Activated CD8-positive, alpha-beta T cell treated with anti-CD3 and anti-CD28 coated beads for 36 hours (primary cell): ENCODE measurements at places on chromosomes 5 and 9. TPM values are rescaled to one million over a fixed set of nuclear protein-coding genes. Genes with fewer than 3 reads are reported as not detected.

GRCh38 chr5:142811866-142812557, 41.8 kb downstream of the ARHGAP26 start:
- DNase-seq: no peak

GRCh38 chr5:172802567-172803176, 31.4 kb upstream of the ERGIC1 start:
- DNase-seq: no peak

GRCh38 chr9:526904-527591, 312.4 kb downstream of the DOCK8 start:
- no peak for DNase-seq

DNA sequence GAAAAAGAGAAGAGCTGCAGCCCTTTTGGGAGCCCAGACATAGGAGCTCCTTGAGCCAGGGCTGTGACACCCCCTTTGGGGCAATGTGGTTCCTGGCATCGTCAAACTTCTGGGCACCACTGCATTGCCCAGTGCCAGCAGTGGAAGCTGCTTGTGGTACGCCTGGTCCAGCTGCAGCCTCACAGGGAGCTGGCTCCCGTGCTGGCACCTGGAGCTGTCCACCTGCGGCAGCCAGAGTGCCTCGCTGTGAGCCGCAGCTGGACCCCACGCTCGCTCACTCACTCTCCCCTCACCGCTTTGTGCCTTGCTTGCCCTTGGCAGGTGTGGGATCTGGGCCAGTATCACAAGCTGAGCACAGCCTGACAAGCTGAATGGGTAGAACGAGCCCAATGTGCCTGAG, 1150.8 kb upstream of the CDH6 start:
- no peak for DNase-seq

DNA sequence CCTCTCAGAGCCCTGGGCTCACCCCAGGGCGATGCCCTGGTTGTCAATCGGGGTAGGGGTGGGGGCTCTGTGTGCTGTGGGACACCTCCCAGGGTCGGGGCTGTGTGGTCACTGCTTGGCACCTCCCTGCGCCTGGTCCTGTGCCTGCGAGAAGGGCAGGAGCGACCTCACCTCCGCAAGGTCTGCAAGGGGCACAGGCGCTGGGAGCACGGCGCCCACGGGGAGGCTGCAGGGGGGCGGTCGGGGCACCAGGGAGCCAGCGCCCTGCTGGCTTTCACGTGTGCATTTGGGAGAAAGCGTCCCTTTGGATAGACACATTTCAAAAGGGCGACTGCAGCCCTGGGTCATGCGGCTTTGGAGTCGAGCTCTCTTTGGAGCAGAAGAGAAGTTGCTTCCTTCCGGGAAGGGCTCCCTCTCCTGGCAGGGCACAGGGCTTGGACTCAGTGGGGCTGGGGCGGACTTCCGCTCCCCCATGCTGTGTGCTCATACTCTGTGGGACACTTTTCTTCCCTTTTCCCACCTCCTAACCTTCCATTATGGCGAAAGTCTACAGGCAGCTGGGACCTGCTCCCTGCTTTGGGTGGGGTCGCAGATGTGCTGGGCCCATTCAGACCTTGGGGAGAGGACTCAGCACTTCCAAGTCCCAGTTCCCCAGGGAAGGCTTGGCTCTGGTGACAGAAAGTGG, 52.9 kb upstream of the SLC28A3 start:
- no peak for DNase-seq

GRCh38 chr5:158170060-158170459, 311.1 kb upstream of the CLINT1 start:
- DNase-seq: no peak

DNA sequence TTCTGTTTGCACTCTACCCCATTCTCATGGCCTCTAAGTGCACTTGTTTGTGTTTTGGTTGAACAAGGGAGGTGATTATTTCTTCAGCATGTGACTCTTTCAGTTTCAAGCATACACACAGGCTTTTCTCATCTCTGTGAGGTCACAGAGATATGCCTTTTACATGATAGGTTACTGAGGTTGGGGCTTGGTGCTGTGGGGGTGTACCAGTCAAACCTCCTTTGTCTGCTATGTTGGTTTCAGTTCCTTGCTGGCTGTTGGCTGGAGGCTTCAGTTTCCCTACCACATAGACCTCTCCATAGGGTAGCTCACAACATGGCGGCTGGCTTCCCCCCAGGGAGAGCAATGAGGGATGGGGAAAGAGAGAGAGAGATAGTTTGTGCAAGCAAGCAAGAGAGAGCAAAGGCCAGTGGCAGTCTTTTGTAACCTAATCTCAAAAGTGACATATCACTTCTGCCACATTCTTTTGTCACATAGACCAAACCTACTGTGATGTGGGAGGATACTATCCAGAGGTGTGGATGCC, 96.7 kb upstream of the SEMA6A start:
- DNase-seq: no peak

DNA sequence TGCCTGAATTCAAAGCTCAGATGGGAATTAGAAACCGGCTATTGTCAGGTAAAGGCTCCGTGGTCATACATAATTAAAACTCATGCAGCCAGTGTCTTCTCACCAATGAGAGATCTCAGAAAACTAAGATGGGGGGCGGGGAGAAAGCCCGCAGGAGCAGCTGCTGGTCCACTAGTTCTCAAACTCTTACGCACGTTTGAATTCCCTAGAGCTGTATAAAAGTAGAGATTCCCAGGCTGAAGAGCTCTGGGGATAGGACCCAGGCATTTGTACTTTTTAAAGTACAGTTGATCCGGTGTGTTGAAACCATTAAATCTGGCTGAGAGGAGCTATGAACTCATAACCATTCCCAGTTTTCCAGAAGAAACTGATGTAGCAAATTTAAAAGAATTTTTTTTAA, 68.5 kb downstream of the FRMD3 start:
- DNase-seq: no peak

DNA sequence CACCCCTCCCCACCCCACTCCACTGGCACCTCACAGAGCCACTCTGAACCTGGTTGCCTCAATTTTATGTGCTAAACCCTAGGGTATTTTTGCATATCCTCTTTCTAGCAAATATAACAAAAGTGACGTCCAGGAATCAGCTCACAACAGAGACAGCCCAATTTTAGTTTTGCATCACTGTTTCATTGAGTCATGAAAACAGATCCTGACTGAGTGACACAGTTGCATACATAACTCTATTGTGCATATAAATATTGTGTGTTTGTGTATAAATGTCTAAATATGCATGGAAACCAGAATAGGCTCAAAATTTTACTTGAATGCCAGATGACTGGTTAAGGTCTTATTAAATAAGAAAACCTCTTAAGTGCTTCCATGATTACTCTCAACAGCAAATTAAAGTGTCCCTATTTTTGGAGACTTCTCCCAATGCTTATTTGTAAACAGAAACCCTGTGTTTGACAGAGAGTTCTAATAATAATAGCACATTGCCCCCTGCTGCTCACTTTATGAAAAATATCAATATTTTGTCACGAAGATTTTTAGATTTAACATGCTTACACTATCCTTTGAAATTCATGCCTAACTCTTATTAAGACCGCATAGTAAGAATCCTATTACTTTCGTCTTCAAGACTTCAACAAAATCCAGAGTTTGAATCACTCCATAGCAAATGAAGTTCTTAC, 75.5 kb upstream of the PRRC1 start:
- DNase-seq: no peak

- DNase-seq: no peak
Observed at GRCh38 chr5:103908336-103909080, 345.9 kb upstream of the NUDT12 start.

FOXD1 gene
- 0.99 TPM for total RNA-seq

ZNF300 gene
- total RNA-seq: 1.1 TPM

TAF11L3 gene
- not detected for total RNA-seq

SLC45A2 gene
- not detected for total RNA-seq

ZNF618 gene
- total RNA-seq: 0.27 TPM

CCDC183 gene
- 0.34 TPM for total RNA-seq

DBN1 gene
- total RNA-seq: 101 TPM

STOML2 gene
- 211 TPM for total RNA-seq
